ENCODE measurements at places on chromosomes 6 and 20.

DNA sequence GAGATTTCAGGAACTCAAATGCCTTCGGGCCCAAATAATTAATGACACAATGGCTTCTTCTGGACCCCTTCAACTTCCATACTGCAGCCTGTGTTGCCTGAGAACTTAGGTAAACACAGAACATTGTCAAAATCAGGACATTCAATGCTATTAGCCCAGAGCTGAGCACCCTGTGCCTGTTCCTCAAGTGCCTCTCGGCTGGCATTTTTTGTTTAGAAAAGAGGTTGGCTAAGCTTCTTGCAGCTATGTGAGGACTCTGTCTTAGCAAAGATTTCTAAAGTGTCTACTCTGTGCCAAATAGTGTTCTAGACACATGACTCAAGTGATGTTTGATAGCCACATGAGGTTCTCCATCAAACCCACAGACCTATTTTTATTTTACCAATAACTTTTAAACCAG is 289.3 kb upstream of the ARID1B start:
- no peak for DNase-seq

DNA sequence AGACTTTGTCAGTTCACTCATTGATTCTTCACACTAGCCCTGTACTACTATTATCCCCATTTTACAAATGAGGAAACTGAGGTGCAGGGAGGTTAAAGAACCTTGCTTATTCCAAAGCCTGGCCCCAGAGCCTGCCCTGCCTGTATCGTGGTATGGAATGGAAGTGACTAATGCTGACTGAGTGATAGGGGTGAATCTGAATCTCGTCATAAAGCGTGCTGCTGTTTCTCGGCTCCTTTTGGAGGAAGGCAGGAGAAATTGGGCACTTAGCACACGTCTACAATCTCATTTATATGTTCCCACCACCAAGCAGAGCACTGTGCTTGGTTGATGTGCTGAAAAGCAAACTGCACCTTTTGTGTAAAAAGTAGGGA is 17.1 kb downstream of the GFRA4 start:
- no peak for DNase-seq

GRCh38 chr6:43740961-43741764 is 28.8 kb upstream of the VEGFA start:
- DNase-seq = no peak

DNA sequence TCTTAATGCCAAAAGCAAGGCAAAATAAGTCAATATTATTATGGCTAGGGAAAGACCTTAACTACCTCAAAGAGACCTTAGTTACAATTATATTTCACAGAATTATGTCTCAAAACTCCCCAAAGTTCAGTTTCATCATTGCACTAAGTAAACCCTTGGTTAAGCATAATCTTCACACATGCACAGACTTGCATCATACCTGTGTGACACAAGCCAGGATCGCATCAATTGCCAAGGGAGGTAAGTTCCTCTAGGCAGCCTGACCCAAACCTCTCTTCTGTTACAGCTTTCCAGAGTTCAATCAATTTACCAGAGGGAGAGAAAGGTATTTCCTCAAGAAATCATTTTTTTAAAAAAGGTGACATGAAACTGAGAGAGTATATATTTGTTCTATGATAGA is 31.9 kb upstream of the PRSS35 start:
- no peak for DNase-seq

Measured in right cardiac atrium (tissue), 5 donors.